ENCODE measurements at places on chromosomes 7 and 10.
A peak's percentile ranks its signal among the peaks of the same experiment; 100 is the strongest.

DNA sequence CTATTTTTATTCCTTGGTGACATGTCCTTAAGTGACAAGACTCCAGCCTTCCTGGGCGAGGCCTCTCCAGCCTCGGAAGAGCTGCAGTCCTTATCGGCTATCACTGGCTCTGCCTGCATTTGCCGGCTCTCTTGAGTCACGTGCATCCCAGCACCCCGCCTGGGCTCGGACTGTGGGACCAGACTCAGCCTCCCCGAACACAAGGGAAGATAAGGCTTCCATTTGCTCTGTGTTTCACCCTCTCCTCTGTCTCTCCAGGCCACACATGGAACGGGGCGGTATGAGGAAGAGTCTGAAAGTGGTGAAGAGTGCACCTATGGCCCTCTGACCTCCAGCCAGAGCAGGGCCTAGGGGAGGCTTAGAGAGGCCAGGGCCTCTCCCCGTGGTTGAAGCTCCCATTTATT lies 4.7 kb downstream of the GDF2 start:
- no peak for DNase-seq

GRCh38 chr7:158729646-158730382 lies 25.2 kb upstream of the NCAPG2 start:
- DNase-seq = no peak

GRCh38 chr10:29669149-29669548 lies 34.4 kb upstream of the SVIL start:
- no peak for DNase-seq

DNA sequence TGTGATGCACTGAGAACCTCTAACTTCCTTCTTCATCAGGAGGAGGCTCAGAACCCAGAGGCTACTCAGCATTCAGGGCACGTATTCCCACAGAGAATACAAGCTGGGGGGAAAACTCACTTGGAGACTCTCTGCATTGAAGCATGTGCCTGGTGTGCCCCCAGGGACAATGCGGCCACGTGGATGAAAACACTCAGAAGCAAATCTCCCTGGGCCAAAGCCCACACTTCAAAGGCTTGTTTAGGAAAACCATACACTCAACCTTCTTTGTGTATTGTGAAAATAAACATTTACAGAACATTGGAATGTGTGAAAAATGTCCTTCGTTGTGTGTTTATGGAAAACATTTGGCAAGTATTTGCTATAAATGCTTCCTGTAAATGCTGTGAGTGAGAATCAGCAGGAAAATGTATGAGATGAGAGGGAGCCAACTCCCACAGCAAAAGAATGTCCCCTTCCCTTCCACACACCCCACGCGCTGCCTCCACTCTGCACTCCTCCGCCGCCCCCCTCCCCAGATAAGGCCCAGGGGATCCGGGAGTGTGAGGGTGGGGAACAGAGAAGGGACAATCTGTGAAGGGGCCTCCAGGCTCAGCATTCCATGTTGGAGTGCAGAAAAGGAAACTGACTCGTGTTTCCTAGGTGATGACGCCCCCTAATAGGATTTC lies 339.5 kb downstream of the ELMO1 start:
- no peak for DNase-seq

DNA sequence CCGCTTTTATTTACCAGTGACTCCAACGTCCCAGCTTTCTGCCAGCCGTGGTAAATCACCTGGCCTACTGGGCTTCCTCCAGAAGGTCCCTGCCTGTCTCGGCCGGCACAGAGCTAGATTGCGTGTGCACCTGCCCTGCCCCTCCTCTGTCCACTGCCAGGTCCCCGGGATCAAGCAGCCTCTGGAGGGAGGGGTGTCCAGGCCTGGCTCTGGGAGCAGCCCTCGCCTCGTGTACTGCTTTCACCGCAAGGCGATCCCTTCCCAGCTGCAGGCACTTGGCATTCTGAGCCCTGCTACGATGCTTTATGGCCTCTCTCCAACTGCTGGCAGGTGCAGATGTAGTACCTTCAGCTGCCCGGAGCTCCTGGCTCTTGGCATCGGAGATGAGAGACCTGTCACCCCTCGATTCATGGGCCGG lies 7.4 kb downstream of the SLC29A3 start:
- no peak for DNase-seq

DNA sequence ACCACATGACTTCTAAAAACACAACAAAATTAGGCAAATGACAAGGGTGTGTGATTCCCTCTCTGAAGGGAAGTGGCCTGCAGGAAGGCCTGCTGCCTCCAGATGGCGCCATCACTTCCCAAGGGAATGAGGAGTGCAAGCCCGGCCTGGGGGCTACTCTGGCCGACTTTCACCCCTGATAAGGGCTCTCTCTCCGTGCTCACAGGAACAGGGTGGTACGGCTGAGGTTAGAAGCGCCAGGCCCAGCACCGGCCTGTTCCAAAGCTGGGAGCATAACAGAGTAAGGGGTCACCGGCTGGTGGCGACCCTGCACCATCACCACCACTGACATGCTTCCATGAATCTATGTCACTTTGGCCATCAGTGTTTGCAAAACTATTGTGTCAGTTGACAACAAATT lies 13.1 kb downstream of the RBP3 start:
- DNase-seq = no peak

- no peak for DNase-seq
Measured at GRCh38 chr10:84783386-84783785, 455.0 kb downstream of the CCSER2 start.

GRCh38 chr7:108181073-108181985 lies 51.2 kb upstream of the LAMB4 start:
- DNase-seq = peak; percentile 20

DNA sequence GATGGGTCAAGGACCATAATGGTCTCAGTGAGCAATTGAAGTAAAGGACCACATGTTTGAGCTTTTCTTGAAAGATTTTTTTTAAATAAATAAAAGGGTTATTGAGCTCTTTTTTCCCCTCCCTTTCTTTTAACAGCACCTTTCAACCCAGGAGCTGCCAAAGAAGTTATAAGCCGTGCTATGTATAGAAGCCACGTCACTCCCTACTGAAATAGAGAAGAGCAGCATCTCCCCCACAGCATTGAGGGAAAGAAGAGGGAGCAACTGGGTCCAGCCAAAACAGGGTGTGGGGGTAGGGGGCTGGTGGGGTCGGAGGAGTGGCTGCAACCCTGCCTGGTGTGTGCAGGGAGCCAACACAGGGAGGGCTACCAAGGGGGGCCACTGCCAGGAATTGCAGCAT lies 227.2 kb downstream of the PLXNA4 start:
- DNase-seq = no peak

- no peak for DNase-seq
Measured at GRCh38 chr10:71250842-71251241, 38.5 kb downstream of the UNC5B start.

DNA sequence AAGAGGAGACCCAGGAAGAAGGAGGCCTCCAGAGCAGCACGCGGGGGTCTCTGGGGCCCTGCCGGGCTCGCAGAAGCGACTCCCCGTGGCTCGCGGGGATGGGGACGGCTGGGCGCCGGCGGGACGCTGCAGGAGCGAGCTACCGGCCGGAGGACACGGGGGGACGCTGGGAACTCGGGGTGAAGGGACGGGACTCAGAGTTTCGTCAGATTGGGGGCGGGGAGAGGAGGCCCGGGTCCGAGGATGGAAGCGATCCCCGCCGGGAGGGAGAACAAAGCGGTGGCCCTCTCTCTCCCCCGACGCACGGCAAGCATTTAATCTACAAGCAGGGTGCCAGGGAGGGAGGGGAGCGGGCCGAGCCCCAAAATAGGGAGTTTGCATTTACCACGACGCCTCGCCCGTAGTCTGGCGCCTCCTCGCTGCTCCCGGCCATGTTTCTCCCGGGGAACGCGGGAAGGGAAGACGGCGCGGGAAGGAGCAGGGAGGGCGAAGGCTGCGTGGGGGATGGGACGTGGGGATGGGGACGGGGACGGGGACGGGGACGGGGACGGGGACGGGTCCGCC lies at the start of gene PRTFDC1:
TSS of gene PRTFDC1 (minus strand) at position 464 of the 564 bp plus-strand sequence. CDS start at position 433, 31 bp downstream.
- DNase-seq = no peak

DNA sequence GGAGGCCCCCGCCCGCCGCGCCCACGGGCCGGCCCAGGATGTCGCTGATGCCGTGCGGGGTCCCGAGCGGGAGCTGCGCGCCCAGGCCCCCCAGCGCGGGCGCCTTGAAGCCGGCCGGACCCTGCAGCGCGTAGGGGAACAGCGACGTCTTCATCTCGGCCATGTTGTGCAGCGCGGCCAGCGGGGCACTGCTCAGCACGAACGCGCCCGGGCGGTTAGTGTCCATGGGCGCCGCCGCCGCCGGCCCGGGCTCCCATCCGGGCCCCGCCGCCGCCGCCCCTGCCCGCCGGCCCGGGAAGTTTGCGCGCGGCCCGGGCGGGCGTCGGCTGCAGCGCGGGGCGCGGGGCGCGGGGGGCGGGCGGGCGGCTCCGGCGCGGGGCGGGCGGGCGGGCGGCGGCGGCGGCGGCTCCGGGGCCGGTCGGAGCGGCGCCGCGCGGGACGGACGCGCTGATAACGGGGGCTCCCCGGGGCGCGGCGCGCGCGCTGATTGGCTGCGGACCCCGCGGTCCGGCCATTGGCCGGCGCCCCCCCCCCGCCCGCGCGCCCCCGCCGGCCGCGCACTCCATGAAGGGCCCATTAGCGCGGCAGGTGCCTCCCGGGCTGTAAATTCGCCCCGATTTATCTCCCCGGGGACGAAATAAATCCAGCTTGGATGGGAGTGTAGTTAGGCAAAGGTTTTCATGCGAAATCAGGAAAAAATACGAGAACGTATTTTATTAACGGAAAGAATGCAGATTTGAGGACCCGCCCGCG lies at the start of gene NKX6-2:
TSS of gene NKX6-2 (minus strand) at position 425 of the 753 bp plus-strand sequence. CDS start at position 226, 199 bp downstream.
- no peak for DNase-seq

DNA sequence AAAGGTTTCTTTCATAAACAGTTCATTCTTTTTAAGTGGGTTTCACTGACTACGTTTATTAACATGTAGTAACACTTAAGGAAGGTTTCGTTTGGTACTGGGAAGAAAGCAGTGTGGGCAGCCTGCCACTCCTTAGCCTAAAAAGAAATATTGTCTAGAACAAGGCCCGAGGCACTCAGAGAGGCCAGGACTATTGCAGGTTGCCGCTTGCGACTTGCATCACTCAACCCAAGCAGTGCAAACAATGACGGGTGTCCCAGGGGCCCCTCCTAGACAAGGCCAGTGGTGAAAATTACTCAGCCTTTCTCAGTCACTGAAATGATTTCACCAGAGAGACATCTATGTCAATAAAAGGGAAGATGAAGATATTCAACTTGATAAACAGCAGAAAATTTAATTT lies 243.9 kb downstream of the SNX13 start:
- DNase-seq = no peak

DNA sequence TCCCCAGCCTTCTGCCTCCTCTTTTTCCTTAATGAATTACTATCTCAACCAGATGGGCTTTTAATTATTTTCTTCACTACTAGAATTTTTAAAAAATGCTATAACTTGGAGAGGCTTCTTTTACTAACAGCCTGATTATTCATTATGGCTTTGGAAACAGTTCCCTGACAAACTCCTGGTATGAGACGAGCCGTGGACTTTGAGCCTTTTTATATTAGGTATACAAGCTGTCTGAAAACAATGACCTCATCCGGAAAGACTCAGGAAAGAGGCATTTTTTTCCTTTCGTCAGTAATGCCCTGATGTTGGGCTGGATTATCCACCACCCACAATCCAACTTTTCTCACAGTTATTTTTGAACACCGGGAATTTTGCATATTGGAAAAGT lies 26.7 kb upstream of the ABLIM1 start:
- DNase-seq = no peak

DNA sequence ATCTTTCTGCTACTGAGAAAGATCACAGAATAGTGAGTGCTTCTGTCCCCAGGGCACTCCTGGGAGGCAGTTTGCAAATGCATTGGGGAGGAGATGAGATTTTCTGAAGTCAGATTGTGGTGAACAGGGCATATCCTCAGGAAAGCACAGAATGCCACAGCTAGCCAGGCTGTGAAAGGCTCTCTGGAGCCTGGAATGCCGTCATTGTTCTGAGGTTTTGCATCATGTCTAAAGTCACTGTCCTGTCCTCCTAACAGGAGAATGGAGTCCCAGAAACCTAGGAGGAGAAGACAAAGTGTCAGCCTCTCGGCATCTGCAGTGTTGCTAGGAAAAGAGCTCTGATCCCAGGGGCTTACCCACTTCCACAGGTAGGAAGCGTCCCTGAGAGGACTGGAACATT lies 69.2 kb upstream of the IGFBP3 start:
- DNase-seq = no peak

- no peak for DNase-seq
Measured at GRCh38 chr7:70717553-70718329, 414.2 kb upstream of the GALNT17 start.

GRCh38 chr7:20403331-20403730 lies 72.6 kb downstream of the ITGB8 start:
- DNase-seq = no peak

DNA sequence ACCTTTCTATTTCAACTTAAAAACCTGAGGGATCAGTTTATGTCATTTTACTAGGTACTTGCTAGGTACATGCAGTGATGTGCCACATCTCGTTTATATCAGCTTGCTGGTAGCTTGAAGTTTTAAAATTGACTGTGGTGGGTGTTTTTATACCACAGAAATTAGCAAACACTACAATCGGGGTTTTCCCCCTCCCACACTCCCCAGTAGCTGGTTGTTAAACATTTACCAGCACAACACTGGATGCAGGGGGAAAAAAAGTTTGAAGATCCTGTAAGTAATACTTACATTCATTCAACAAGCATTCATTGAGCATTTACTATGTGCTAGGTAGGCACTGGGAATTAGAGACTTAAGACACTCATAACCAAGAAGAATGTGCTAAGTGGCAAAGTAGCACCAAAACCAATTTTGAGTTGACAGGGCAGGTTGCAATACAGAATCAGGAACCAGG lies 32.6 kb downstream of the USP6NL start:
- DNase-seq = no peak

GRCh38 chr10:42949287-42949686 lies 127.6 kb upstream of the RET start:
- DNase-seq = no peak

DNA sequence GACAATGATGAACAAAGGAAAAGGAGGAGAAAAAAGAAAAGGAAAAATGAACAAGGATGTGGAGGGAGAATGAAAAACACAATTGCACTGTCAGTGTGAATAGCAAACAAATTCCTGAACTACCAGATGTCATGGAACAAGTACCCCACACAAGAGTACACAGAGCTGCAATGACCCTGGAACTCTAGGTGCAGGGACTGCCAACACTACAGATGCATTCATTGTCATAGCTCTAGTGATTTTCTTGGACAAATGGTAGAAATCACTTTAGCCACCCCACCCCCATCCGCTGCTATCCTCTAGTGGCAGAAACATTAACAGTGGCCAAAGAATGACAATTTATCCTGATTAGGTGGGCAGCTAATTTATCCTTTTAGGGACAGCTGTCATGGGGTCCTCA lies 3.1 kb downstream of the RNF133 start:
- no peak for DNase-seq

DNA sequence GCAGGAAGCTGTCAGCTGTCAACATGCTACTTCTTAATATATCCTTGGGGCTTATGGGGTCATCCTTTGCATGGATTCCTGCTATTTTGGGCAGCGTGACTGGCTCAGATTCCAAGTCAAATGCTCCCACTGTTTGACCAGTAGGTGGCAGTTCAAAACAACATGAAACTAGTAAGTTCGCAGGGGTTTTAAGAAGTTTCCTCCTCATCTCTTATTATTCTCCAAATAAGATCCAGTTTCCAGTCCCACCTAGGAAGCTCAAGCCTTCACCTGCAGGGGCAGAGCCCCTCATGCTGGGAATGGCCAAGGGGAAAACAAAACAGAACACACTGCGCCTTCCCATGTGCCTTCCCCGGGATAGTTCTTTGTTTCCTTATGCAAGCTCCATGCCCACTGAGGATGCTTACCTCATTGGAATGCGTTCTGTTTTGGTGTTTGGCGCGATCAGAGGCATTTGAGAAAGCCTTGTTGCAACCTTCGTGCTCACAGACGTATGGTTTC lies 259.8 kb downstream of the GLI3 start:
- no peak for DNase-seq

GRCh38 chr7:29278337-29279069 lies 83.9 kb downstream of the CHN2 start:
- DNase-seq = no peak

Measured in brain pericyte (primary cell).